Thyroid gland (tissue), 4 donors: ENCODE measurements at places on chromosomes 7 and 10. TPM values are rescaled to one million over a fixed set of nuclear protein-coding genes. Genes with fewer than 3 reads are reported as not detected.

Gene DCLRE1A
- total RNA-seq, result 5.8 TPM

Gene COL13A1
- 0.42 TPM for total RNA-seq

DNA sequence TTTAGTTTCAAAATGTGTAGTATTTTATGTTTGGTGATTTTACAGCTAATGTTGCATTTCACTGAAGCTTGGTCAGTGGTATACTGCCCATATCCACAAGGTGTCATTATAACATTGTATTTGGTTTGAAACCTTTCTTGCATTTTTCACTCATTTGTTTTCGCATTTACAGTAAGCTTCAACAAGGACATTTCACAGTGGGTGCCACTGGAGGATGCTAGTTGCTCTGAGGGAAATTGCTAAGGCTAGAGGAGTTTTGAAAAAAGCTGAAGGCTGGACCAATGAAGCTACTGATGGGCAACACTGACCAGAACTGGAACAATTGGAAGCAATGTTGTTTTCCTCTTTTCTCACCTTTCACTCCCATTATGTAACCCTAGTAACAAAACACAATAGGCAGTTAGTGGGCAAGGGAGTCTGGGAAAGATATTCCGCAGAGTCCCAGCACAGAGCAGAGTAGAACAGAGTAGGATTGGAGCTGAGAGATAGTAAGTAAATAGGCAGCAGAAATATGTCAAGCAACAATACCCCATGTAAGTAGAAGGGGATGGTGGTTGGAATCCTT lies 23.6 kb upstream of the SRI start:
- no peaks in the 10 kb centered on the region for H3K36me3 ChIP-seq
- H3K27ac ChIP-seq, result no peak overlapping the region
- DNase-seq, result peak; percentile 9
- no peaks in the 10 kb centered on the region for H3K4me1 ChIP-seq
- H3K4me3 ChIP-seq, result no peak overlapping the region

- H3K27ac ChIP-seq, result no peak overlapping the region
- no peak overlapping the region for H3K4me3 ChIP-seq
- no peaks in the 10 kb centered on the region for H3K27me3 ChIP-seq
- peaks cover 12% of the 10 kb centered on the region for H3K4me1 ChIP-seq
- no peak for DNase-seq
These were observed 7.8 kb downstream of the RPS24 start for GRCh38 chr10:78041170-78042057.

- DNase-seq, result no peak
- H3K27ac ChIP-seq, result no peak overlapping the region
- no peaks in the 10 kb centered on the region for H3K27me3 ChIP-seq
- no peaks in the 10 kb centered on the region for H3K4me1 ChIP-seq
- H3K4me3 ChIP-seq, result no peak overlapping the region
These were observed 10.8 kb downstream of the ANKRD22 start for GRCh38 chr10:88840881-88841280.

DNA sequence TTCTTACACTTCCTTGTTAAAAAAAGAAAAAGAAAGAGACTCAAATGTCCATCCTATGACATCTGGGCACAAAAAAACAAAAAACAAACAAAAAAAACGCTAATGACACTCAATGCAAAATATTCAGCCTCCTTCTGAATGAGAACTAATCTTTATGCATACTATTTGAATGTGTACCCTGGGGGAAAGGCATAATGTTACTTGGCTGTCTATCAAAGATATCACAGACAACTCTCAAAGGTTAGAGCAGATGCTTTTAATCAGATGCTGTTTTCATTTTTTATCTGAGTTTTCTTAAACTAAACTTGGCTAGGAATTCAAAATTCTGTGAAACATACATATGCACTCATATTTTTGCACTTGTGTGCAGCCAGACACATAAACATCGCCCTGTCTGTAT lies 745.8 kb downstream of the CNTNAP2 start:
- no peaks in the 10 kb centered on the region for H3K36me3 ChIP-seq
- DNase-seq, result no peak
- H3K4me1 ChIP-seq, result no peaks in the 10 kb centered on the region
